ENCODE measurements at places on chromosomes 2 and 18.

DNA sequence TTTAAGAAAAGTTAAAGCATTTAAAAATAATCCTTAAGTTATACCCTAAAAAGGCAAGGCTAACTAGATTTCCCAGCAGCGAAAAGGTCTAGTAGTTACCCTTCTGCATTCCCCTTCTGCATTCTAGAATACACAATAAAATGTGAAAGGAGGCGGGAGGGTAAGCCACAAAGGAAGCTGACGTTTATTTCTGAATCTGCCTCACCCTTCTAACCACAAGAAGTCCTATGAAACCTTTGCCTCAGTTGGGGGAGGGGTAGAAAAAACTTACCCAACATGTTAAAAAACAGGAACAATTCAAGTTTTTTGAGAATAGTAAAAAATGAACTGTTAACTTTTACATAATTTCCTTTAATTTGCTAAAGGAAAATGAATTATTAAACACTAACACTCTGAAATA lies 11.3 kb downstream of the STK17B start:
- no peak for DNase-seq

DNA sequence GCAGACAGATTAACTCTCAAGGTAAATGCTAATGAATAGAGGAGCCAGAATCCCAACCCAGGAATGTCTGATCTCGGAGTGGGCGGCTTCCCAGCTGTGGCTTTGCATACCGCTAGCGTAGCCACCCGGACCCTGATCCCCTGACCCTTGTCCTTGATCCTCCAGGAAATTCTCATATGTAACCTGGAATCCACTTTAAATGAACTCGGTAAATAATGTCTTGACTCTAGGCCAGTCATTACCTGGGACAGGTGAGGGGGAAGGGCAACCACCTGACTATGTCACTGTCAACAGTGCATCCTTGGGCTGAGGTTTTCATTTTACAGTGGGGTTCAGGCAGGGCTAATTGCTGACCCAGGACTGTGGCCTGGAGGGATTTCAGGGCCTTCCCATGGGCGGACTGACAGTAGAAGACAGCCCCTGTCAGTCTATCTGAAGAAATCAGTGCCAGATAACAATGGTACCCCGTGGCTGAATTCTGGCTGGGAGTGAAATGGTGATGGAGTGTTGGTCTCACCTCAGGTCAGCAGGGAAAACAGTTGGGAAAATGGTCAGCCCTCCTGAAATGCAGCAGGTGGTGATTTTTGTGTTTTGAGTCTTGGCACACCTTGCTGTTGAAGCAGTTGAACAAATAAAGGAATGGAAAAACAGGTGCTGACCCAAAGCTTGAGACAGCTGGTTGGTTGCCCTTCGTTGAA lies 9.6 kb downstream of the ACKR3 start:
- no peak for DNase-seq

DNA sequence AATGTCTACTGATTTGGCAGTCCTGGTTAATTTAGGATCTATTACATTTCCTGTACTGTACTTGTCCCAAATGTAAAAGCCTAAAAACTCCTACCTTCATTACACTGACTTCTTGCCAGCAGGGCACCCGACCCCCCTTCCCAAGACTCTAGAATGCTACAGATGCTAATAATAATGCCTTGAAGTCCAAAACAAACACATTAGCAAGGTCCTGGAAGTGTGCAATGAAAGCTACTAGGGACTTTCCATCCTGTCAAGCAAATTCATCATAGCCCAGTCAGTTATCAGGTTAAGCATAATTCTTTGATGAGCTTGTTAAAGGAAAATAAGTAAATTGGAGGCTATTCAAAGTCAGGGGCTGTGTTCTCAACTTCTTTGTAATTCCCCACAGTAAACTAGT lies 115.3 kb upstream of the RBBP8 start:
- DNase-seq, result no peak

DNA sequence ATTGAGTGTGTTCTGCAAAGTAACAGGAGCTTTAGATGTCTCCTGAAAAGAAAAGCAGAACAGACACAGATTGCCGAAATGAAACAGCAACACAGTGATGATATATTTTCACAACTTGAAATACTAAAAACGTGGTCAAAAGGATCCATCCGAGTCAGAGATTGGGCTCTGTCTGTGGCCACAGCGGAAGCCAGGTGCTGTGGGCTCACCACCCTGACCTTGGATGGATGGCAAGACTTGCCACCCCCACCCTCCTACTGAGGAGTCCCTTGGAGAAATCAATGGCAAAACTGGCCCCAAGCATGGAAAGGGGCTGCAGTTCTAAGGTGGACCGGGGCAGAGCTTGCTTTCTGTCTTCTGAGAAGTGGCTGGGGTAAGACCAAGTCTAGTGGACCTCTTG lies 31.4 kb upstream of the ACKR3 start:
- no peak for DNase-seq

All from SHP77 treated with DMSO at 0.1 percent for 48 hours (cell line).